ENCODE measurements at places on chromosomes 11 and 22.

DNA sequence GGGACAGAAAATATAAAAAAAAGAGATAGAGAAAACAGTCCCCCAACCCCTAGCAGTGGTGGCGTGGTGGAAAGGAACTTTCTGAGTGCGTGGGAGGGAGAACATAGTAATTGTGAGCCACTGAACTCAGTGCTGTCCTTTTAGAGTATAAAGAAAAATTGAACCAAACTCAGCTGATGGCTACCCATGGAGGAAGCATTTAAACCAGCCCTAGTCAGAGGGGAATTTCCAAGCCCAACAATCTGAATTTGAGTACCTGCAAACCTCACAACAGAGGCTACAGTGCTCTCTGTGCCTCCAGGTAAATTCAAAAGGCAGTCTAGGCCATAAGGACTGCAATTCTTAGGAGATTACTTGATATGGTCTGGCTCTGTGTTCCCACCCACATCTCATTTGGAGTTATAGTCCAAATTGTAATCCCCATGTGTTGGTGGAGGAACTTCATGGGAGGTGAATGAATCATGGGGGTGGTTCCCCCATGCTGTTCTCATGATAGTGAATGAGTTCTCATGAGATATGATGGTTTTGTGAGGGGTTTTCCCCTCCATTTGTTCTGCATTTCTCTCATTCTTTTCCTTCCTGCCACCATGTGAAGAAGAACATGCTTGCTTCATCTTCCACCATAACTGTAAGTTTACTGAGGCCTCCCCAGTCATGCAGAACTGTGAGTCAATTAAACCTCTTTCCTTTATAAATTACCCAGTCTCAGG is 687.8 kb downstream of the FAM181B start:
- DNase-seq: no peak

- no peak for DNase-seq
These were observed 298.0 kb upstream of the ZC3H12C start for GRCh38 chr11:109795234-109795633.

DNA sequence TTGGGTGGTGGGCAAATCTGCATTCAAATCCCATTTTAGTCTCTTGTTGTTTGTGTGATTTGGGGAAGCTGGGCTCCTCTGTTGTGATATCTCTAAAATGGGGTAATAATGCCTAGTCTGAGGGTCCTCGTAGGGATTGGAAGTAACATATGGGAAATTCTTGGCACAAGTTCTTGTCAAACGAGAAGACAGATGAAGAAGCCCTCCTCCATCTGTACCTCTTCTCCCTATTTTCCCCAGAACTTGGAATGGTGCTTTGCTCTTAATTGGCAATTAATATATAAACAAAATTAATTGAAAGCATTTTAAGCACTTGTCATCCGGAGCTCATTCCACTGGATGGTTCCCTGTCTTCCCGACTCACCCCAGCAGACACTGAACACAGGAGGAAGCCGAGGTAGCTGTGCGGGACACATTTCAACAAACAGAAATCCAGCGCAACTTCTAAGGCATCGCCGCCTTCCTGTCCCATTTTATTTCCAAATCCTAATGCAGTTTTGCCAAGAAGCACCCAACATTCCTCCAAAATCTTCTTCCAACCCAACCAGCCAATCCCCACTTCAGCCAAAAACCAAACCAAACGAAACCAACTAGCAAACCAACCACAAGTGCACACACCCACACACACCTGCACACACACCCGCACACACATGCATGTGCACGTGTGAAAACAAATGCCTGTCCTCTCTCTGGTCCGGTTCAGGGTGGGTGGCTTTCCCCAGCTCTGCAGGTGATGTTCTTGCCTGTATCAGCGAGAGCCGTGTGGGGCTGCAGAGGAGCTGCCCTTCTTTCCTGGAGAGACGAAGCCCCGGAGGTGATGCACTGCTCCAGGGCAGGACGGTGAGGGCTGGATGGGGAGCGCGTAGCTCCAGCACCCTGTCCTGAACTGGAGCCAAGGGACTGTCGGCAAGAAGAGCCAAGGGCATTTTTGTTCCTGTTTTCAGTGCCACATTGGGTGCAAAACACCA is 100.8 kb upstream of the B3GAT1 start:
- no peak for DNase-seq

- no peak for DNase-seq
These were observed 40.5 kb downstream of the ARHGEF12 start for GRCh38 chr11:120376547-120377182.

- DNase-seq: no peak
These were observed 115.1 kb upstream of the CRYBB3 start for GRCh38 chr22:25084405-25085107.

GRCh38 chr11:61955422-61956135 is 5.4 kb downstream of the BEST1 start:
- DNase-seq: peak; percentile 12

DNA sequence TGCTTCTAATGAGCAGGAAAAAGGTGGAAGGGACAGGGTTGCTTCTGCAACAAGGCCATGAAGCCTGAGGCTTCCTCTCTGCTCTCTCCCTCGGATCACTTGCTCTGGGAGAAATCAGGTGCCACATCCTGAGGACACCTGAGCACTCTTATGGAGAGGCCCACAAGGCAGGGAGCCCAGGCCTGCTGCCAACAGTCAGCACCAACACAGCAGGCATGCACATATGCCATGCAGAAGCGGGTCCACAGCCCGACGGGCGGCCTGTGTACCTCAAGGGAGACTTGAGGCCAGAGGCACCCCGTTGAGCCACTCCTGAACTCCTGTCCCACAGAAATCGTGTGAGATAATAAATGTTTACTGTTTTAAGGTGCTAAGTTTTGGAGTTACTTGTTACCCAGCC is 9.5 kb downstream of the TTLL12 start:
- no peak for DNase-seq

DNA sequence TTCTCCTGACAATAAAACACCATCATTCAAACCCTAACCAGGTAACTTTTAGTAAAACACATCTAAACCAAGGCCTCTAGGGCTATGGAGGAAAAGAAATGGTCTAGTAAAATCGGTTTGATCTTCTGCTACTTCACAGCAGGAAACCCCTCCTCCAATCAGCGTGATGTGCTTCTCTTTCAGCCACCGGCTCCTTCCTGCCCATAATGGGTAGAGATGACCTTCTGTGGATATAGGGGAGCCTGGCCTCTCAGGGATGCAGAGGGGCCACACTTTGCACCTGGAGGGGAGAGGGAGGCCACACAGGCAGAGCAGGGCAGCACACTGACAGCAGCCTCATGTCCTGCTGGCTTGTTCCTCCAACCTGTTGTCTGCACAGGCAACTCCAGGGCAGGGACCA is 6.9 kb downstream of the EHD1 start:
- DNase-seq: no peak

DNA sequence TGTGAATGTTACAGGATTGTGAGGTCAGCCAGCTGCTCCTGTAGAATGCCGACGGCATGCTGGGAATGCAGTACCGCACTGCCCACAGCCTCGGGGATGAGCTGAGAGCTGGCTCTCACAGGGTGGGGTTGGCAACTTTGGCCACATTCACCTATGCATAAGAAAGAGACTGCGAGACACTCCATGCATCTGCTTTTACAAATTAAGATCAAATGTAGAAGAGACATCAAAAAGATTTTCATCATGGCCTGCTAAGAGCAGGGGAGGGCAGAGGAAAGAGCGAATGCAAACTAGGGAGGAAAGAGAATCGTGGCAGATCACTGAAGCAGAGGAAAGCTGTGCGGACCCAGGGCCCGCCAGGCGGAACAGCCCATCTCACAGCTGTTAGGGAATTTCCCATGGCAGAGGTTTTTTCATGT is 49.8 kb upstream of the SPATA19 start:
- DNase-seq: no peak

GRCh38 chr11:70210530-70210929 is 7.4 kb downstream of the FADD start:
- DNase-seq: no peak

GRCh38 chr11:120615391-120615790 is 103.8 kb downstream of the GRIK4 start:
- no peak for DNase-seq

DNA sequence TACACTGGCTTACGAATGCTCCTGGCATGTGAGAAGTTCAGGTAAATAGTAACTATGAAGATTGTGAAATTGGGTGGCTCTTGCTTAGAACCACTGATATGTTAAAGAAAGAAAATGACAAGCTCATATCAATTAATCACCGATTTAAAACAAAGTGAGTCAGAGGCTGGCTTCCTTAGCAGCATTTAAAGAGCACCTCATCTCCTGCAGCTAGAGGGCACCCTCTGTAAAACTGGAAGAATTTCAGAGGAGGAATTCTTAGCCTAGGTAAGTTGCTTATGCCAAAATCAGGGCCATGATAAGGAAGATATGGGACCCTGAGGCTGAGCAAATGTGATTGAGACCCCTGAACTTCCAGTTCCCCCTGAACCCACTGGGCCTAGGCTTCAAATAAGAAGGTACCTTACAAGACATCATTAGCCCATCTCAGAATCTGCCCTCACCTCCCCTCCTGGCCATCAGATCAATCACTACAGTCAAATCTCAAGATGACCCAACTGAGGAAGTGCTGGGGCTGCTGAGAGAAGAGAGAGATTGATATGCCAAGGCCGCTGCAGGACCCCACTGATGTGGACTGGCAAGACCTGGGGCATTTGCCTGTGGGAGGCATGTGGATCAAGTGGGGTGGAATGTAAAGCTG is 8.6 kb upstream of the CD3E start:
- DNase-seq: peak; percentile 82

DNA sequence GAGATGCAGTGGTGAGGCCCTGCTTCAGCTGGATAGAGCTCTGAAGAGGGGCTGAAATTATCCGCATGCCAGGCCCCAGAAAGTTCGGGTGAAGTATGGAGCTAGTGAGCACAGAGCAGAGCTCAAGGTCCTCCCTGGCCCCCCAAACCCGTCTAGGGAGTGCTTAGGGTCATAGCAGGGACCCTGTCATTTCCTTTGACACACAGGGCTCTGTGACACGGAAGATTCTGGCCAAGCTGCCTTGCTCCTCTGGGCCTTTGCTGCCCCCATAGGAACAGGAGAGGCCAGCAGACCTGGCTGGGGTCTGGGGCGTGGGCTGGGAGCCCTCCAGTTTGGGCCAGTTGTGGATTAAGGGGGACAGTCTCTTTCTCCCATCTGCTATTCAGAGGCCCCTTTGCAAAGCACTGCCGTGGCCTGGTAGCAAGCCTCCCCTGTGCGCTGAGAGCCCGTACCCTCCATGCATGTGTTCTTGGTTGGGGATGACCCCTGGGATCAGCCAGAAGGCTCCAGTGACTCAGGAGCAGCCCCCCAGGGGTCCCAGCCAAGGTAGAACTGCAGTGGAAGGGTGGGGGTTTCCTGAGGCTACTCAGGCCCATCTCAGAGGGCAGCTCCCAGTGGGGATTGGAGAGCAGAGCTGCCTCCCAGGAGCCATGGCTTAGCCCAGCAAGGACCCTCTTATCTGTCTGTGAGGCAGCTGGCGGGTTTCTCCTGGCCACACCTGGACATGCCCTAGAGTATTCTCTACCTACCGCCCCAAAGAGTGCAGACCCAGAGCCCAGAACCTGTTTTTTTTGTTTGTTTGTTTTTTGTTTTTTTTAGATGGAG is 42.3 kb downstream of the RNF141 start:
- DNase-seq: no peak

GRCh38 chr22:41491374-41492100 is 22.6 kb downstream of the ACO2 start:
- DNase-seq: no peak

- no peak for DNase-seq
These were observed 14.7 kb upstream of the UBQLNL start for GRCh38 chr11:5531053-5531831.

GRCh38 chr11:73982595-73982989 is at the start of gene UCP2:
UCP2 (minus strand) TSS chr11:73982843; CDS start chr11:73978378, 4,465 bp downstream.
- peak; percentile 92 for DNase-seq

DNA sequence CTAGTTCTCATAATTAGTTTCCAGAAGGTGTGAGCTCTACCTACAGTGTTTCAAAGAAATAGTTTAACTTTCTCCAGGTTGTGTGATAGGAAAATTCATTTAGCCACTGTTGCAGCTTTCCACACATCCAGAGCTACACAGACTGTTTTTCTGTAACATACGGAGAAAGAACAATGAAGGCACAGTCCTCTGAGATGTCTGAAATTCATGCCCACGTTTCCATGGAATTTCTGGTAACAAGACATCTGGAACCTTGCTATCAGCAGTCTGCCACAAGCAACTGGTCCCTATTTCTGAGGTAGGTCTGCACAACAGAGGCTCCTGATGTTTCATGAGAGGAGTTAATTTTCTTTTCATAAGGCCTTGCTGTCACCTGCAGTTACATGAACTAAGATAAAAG is 273.3 kb upstream of the C11orf87 start:
- no peak for DNase-seq

DNA sequence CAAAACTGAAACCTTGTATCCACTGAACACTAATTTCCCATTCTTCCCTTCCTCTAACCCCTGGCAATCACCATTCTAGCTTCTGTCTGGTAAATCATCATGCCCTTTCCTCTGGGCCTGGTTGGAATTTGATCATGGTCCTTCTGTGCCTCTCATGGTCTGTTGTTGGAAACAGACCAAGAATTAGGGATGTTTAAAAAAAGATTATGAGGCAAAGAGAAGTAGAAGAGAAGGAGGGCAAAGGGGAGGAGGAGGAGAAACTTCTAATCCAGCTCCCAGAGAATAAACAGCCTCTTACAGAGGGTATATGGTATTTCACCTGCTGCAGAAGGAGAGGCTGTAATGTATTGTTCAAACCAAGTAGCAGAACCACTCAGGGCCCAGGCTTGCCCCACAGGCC is 10.6 kb downstream of the BCO2 start:
- DNase-seq: no peak

GRCh38 chr22:48037618-48038017 is 1275.2 kb downstream of the TBC1D22A start:
- DNase-seq: no peak

- no peak for DNase-seq
These were observed 16.1 kb upstream of the OR51M1 start for GRCh38 chr11:5367448-5368074.

DNA sequence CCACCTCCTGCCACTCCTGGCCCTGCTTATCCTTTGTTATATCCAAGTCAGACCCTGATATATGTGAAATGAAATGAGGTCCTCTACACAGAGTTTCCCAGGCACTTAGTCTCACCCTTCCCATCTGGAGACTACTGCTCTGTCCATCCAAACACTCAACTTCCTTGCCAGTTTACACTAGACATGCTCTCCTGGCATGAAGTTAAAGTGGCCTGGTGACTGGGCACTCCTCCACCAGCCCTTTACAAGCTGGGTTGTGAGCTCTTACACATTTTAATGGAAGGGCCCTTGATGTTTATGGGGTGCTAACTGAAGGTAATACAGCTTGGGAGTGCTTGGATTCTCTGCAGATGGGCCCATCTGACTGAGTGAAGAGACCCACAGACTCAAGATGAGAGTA is 216.1 kb upstream of the NARS2 start:
- no peak for DNase-seq
